ENCODE measurements at places on chromosomes 11 and 22. TPM values are rescaled to one million over a fixed set of nuclear protein-coding genes. Genes with fewer than 3 reads are reported as not detected.

The MCHR1 gene
- polyA plus RNA-seq = not detected

The CD248 gene
- polyA plus RNA-seq = 0.09 TPM

The LMO2 gene
- 17.3 TPM for polyA plus RNA-seq

The SOX10 gene
- polyA plus RNA-seq = not detected

The RGL4 gene
- polyA plus RNA-seq = 0.78 TPM

The PRG3 gene
- not detected for polyA plus RNA-seq

The PARVG gene
- 123 TPM for polyA plus RNA-seq

The FOXRED2 gene
- polyA plus RNA-seq = 6.3 TPM

The SERGEF gene
- polyA plus RNA-seq = 35.9 TPM

The STK33 gene
- 4.3 TPM for polyA plus RNA-seq

The TEX12 gene
- 0.65 TPM for polyA plus RNA-seq

The SCGB1C1 gene
- 2.1 TPM for polyA plus RNA-seq

The RFPL3 gene
- polyA plus RNA-seq = not detected

The GLYATL1 gene
- polyA plus RNA-seq = 0.79 TPM

The TENM4 gene
- polyA plus RNA-seq = 3.8 TPM

The MUC6 gene
- polyA plus RNA-seq = not detected

The SPON1 gene
- 0.85 TPM for polyA plus RNA-seq

The LRRC10B gene
- polyA plus RNA-seq = not detected

The ENTHD1 gene
- not detected for polyA plus RNA-seq

The GGTLC2 gene
- not detected for polyA plus RNA-seq

The PYGM gene
- polyA plus RNA-seq = 2.8 TPM

The MRGPRF gene
- not detected for polyA plus RNA-seq

The PIK3IP1 gene
- 170 TPM for polyA plus RNA-seq

The MCAM gene
- polyA plus RNA-seq = not detected

The WNT7B gene
- 0.62 TPM for polyA plus RNA-seq

The OR4D5 gene
- not detected for polyA plus RNA-seq

The TMPRSS13 gene
- 0.87 TPM for polyA plus RNA-seq

The SCGB2A2 gene
- not detected for polyA plus RNA-seq

The FAM118A gene
- polyA plus RNA-seq = 36.6 TPM

The YIF1A gene
- polyA plus RNA-seq = 57.1 TPM

The THOC5 gene
- 23.9 TPM for polyA plus RNA-seq

The OR6A2 gene
- not detected for polyA plus RNA-seq

The MPST gene
- polyA plus RNA-seq = 16.5 TPM

The YAP1 gene
- polyA plus RNA-seq = not detected

The CRYBA4 gene
- polyA plus RNA-seq = not detected

The FAT3 gene
- polyA plus RNA-seq = not detected

The RBM7 gene
- polyA plus RNA-seq = 58.3 TPM

The NLRP14 gene
- polyA plus RNA-seq = not detected

The OR8K3 gene
- polyA plus RNA-seq = not detected

The PUS3 gene
- polyA plus RNA-seq = 8.3 TPM

The CKAP5 gene
- polyA plus RNA-seq = 6.7 TPM

The CST6 gene
- polyA plus RNA-seq = not detected

The FOLR1 gene
- polyA plus RNA-seq = not detected

The F2 gene
- polyA plus RNA-seq = not detected

The CCDC85B gene
- 40.6 TPM for polyA plus RNA-seq
